IPS-NIHi11 (cell line): ENCODE measurements at places on chromosomes 3 and 15.

DNA sequence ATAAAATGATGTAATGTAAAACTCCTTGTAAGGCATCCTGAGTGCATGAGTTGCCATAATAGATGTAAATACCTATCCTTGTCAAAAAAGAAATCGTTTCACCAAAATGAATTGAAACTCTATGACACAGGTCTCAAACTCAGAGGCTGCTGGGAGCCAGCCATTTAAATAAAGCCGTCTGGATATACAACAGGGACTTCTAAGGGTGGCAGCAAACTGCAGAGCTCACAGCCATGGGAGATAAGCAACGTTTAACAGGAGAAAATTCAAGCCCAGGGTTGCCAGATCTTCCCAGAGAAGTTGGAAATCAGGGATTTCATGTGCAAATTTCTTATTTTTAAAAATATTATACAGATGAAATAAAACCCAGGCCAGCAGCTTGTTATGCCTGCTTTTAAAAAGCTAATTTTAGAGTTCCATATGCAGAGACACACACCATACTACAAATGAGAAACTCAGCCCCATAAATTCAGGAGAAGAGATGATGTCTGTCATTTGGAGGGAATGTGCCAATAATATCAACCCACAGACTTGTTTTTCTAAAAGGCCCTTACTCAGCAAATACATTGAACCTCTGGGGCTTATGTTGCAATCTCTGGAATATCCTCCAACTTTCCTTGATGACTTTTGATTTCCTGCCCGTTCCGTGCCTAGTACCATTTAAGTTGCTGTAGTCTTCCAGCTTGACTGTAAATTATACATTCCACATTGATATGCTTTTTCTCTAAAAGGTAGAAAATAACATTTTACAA lies 75.6 kb downstream of the AQP9 start:
- no peak for DNase-seq

DNA sequence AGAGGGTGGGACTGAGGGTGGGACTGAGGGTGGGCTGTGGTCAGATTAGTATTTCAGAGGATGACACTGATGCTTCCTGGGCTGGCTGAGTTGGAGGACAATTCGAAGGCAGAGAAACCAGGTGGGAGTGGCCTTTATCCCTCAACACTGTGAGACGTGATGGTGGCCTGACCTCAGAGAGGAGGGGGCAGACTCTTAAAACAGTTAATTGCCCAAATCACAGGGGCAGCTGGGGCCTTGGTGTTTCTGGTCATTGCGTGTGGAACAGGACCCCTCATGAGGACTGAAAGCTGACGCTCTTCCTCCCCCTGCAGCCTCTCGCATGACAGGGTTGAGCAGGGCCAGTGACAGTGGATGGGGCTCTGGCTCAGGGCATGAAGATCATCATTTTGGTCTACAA lies 18.7 kb downstream of the DNASE1L3 start:
- DNase-seq: no peak

GRCh38 chr15:42955518-42955917 lies 34.9 kb upstream of the TTBK2 start:
- DNase-seq: no peak

- DNase-seq: no peak
Observed at GRCh38 chr3:177687291-177687690, 490.0 kb upstream of the TBL1XR1 start.

- DNase-seq: peak; percentile 40
Observed at GRCh38 chr15:54273928-54274327, 295.7 kb downstream of the UNC13C start.

GRCh38 chr3:150220799-150221198 lies 187.3 kb upstream of the TSC22D2 start:
- peak; percentile 43 for DNase-seq

GRCh38 chr15:55060836-55061235 lies 135.9 kb downstream of the RSL24D1 start:
- no peak for DNase-seq

DNA sequence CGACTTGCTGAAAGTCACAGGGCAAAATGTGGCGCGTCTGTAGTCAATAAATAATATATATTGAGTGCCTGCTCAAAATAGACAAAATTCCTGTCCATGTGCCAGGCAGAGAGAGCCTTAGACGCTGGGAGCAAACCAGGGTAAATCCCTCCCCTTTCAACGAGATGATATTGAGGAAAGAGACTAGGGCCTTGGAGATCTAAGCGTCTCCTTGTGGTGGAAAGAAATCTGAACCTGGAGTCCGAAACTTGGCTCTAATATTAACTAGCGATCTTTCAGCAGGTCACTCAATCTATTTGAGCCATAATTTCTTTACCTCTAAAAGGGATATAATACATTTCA lies 348 bp upstream of the DPP8 start:
- DNase-seq: no peak

DNA sequence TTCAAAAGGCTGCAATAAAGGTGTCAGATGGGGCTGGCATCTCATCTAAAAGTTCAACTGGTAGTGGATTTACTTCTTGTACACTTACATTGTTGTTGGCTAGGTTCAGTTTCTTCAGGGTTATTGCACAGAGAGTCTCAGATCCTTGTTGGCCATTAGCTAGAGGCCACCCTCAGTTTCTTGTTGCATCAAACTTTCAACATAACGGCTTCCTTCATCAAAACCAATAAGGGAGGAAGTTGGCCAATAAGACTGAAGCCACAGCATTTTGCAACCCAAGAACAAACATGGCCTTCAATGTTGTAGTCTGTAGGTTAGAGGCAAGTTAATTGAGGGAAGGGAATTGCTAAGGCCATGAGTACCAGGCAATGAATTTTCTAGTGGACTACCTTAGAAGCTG lies 218.0 kb downstream of the ZBBX start:
- DNase-seq: no peak

DNA sequence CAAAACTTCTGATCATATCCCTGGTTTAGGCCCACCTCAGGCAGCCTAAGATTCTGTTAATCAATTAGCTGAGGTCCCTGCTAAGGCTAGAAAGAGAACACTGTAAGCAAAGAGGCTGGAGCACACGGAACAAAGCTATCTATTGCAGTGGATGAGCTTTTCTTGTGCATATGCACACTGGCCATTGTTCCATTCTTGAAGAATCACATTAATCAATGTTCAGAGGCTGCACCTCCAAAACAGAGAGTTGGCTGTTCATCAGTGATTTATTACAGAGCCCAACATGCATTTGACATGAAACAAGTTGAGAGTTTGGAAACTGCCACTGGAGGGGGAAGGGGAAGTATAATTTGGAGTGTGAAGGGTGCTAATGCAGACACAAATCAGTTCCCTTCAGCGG lies 873.0 kb downstream of the ROBO1 start:
- no peak for DNase-seq

DNA sequence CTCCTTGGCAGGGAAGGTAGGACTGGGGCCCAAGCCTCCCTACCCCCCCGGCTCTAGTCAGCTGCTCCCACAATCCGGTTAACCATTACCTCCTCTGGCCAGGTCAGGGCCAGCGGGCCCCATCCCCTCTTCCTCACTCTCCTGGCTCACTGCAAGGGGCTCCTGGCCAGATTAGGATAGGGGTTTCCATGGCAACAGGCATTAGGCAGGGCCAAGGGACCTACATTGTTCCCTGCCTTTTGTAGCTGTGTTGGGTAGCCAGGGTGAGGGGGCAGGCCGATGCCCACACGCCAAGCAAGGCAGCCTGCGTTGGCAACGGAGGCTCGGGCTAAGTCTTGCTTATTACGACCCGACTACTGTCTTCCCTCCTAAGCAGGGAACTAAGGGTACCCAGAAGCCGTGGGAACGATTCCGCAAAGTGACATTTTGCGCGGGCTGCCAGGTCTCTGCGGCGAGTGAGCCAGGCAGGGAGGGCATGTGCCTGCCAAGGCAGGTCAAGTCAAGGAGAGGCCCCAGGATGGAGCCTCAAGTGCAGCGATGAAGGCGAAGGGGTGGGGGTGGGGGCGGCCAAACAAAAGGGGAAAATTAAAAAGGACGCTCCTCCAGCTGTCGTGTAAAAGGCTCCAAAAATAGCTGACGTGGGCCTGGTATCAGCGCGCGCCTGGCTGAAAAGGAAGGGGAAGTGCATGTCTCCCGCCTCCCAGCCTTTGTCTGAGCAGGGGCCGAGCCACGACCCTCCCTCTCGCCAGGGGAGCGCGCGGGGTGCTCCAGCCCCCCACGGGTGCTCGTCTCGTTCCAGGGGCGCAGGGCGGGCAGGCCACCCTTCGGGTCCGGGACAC lies 919 bp downstream of the IDH2 start:
- peak; percentile 70 for DNase-seq

- no peak for DNase-seq
Observed at GRCh38 chr3:190764231-190765134, 98.0 kb downstream of the GMNC start.

- peak; percentile 39 for DNase-seq
Observed at GRCh38 chr3:189842681-189843602, 211.8 kb downstream of the TP63 start.

- no peak for DNase-seq
Observed at GRCh38 chr15:52529341-52529924, 753 bp upstream of the MYO5A start.

- DNase-seq: no peak
Observed at GRCh38 chr3:172228036-172228415, 188.6 kb downstream of the FNDC3B start.

DNA sequence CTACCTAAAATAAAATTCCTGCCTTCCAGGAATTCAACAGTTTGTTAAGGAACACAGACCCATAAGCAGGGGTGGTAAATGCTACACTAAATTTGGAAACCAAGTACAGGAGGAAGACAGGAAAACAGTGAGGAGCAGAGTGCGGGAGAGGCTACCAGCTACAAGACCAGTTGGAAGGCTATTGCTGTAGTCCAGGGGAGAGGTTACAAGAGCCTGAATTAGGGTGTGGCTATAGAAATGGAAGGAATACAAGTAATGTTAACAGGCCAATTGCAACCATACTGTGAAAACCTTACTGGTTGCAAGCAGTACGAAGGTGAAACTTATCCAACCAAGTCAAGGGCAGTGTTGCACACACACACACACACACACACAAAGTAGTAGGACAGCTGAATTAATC lies 880 bp upstream of the ARMC8 start:
- no peak for DNase-seq

DNA sequence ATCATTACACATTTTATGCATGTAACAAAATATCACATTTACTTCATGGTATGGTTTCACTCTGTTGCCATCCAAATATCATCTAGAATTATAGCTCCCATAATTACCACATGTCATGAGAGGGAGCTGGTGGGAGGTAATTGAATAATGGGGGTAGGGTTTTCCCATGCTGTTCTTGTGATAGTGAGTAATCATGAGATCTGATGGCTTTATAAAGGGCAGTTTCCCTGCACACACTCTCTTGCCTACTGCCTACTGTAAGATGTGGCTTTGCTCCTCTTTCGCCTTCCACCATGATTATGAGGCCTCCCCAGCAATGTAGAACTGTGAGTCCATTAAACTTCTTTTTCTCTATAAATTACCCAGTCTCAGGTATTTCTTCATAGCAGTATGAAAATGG lies 123.4 kb downstream of the SATB1 start:
- DNase-seq: no peak

- no peak for DNase-seq
Observed at GRCh38 chr15:60704129-60704528, 225.2 kb upstream of the ICE2 start.

DNA sequence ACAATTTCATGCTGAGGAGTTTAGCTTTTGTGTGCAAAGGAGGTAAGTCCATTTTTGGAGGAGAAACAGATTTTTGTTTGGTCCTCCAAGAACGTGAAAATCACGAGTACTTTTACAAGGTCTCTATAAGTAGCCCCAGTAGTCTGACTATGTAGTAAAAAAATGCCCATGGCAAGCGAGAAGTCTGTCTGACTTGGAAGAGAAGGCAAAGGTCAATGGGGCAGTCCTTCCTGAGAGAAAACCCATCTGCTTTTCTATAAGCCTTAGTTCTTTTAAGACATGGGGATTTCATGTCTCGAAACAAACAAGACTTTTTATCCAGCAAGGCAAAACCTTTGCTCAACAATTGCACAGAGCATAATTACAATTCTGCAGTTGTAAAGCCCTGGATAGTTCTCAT lies 183.2 kb downstream of the GAP43 start:
- no peak for DNase-seq

DNA sequence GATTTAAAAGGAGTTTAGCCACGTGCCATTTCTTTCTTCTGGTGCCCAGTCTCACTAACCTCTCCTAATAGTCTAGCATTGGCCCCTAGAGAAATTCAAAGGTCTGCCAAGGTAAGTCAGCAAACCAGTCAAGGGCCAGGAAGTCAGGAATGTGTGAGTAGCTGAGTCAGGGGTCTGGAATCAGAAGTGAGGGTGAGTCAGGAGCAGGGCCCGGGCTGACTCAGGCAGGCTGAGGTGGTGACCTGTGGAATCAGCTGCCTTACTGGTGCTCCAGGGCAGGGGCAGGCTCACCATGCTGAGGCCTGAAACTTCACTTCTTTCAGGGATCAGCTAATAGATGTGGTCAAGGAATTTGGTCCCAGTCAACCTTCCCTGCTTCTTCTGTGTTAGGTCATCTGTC lies 105.8 kb upstream of the MYZAP start:
- peak; percentile 59 for DNase-seq

- no peak for DNase-seq
Observed at GRCh38 chr3:150333477-150333876, 74.6 kb upstream of the TSC22D2 start.

GRCh38 chr3:8839607-8840325 lies 70.4 kb upstream of the OXTR start:
- DNase-seq: no peak

- no peak for DNase-seq
Observed at GRCh38 chr3:190306513-190307163, 15.6 kb downstream of the CLDN1 start.

DNA sequence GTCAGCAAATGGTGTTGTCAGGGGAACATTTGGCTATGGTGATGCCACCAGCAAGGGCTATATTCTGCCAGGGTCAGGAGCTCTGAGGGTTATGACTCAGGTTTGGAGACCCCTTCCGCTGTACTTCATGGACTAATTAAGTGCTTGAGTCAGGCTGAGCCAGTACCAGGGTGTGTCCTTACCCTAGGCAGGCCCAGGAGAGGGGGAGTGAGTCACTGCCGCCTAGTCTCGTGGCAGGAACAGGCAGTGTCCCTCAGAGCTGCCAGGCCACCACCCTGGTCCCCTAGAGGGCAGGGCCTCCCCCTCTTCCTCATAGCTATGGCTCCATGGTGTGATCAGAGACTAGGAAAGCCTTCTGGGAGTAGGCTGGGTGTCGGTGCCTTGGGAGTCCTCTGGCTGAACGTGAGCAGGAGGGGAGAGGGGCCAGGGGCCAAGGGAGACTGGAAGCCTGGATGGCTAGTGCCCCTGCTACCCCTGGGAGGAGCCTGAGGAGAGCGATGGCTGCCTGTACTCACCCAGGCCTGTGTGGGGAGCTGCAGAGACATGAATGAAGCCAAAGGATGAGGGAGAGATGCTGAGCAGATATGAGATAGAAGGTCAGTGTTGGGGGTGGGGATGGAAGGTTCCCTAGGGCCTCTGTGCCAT lies 10.6 kb downstream of the MAPKAPK3 start:
- DNase-seq: peak; percentile 65

- DNase-seq: no peak
Observed at GRCh38 chr3:4426782-4427344, 40.2 kb downstream of the SUMF1 start.

- no peak for DNase-seq
Observed at GRCh38 chr3:140068494-140069017, 133.6 kb downstream of the CLSTN2 start.
